Stimulated activated CD8-positive, alpha-beta memory T cell treated with anti-CD3 and anti-CD28 coated beads, Interleukin-4, amount 100 ng/mL, for 4 hours (primary cell): ENCODE measurements at places on chromosomes 13 and 19.

DNA sequence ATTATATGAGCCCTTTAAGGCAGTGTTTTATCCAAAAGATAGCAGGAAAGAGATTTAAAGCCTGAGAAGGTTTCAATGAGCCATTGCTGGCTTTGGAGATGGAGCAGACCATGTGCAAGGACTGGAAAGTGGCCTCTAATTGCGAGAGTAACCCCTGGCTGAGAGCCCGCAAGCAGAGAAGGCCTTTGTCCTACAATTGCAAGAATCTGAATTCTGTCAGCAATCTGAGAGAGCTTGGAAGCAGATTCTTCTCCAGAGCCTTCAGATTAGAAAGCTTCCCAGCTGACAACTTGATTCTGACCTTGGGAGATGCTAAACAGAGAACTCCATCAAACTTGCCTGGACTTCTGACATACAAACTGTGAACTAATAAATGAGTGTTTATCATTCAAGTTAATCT lies 528.7 kb upstream of the KLF12 start:
- DNase-seq: no peak

DNA sequence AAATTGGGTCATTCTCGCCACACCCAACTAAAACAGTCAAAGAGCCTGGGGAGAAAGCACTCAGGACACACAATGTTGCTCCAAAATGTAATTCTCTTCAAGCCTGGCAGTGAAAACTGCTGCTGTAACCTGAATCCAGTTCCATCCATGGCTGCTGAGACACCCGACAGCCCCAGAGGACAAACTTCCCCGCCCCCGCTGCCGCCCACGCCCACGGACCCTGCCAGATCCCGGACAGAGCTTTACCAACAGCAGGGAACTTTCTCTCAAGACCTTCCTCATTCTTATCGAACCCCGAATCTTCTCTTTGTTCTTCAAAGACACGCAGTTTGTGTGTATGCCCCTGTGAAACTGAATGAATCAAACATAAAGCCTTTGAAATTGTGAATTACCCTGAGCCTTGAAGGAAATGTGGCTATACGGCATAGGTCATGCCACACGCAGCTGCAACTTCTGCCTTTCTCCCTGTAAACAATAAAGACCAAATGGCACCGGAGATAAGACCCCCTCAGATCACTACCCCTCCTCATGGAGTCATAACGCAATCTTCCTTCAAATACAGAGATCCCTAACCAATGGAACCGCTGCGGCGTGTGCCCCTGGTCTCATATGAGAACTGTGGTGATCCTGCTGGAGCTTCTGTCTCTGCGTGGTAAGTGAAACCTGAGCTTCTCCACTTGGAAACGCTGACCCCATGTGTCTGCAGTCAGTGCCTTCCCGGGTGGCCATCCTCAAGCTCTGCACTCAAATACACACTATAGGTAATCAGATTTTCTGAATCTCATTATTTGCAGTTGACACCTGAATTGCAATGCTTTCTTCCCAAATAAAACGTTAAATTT lies 4.8 kb upstream of the LAMP1 start:
- no peak for DNase-seq

GRCh38 chr19:54186934-54187381 lies 2.4 kb downstream of the MBOAT7 start:
- DNase-seq: no peak

- no peak for DNase-seq
Measured at GRCh38 chr19:55442372-55442961, 633 bp downstream of the SHISA7 start.

GRCh38 chr13:76809389-76809788 lies 76.8 kb downstream of the KCTD12 start:
- no peak for DNase-seq
